ENCODE measurements at places on chromosomes 2 and 18.

- DNase-seq = no peak
Observed at GRCh38 chr2:200350850-200351285, 44.4 kb downstream of the SPATS2L start.

- no peak for DNase-seq
Observed at GRCh38 chr18:35573531-35573930, 8.0 kb upstream of the GALNT1 start.

DNA sequence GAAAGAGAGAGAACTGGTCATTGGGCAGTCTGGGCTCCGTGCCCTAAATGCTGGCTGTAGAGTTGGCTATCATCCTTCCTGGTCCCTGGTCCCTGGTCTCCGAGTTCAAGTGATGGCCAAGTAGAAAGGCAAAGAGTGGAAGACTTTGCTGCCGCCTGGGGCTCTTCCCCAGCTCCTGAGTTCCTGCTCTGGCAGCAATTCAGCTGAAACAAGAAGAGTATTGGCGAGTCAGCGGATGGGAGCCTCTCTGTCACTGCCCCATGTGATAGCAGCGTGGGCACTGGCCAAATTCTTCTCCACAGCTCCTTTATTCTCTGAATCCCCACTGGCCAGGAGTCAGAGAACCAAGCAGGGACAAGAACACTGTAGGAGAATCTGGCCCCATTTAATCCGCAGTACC, 351.0 kb upstream of the POU3F3 start:
- DNase-seq = no peak

GRCh38 chr2:32534831-32535230, 93.0 kb upstream of the TTC27 start:
- DNase-seq = no peak

- DNase-seq = no peak
Observed at GRCh38 chr2:160490733-160491685, 2.6 kb downstream of the RBMS1 start.

DNA sequence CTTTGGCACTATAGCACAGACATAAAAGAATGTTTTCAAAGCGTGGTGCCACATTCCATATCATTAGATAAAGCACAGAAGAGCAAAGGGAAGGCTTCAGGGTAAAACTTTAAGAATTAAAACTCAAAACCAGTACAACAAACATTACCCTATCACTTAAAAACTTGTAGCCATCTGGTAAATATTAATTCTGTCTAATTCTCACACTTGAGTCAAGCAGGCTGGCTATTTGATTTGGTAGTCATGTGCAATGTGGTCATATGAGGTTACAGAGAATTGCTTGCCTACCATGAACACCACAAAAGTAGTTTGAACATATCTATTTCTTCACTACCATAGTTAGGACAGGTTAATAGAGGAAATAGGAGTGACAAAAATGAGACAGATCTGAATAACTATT, 244.9 kb downstream of the IRS1 start:
- DNase-seq = no peak
